Colonic mucosa (tissue), 4 donors: ENCODE measurements at places on chromosomes 6 and 20.

DNA sequence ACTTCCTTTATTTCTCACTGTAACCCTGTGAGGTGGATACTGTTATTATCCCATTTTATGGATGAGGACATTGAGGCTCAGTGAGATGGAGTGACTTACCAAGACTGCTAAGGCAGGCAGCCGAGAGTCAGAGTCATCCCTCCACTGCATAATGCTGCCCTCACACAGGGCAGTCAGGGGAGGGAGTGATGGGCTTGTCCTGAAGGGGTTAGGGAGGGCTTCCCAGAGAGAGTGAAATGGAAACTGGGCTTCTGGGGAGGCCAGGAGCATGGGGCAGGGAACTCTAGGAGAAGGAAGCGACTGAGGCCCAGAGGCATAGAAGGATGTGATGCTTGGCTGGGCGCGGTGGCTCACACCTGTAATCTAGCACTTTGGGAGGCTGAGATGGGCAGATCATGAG is 31.1 kb downstream of the TM9SF4 start:
- DNase-seq: no peak

DNA sequence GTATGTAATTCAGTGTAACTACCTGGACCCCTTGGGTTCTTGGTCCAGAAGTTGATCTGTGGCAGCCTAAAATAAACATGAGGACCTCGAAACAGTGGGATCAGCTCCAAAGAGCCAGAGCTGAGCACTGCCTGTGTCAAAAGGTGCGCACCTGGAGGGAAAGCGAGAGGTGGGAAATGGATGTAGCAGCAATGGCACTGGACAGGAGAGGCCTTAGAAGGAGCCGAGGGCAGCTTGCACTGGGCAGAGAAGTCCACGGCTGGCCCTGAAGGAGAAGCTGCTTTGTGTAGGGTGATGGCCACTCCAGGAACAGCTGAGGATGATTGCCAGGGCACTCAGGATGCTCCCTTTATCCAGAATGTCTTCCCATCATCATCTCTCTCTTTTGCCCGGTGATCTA is 213.9 kb upstream of the SNX9 start:
- no peak for DNase-seq

DNA sequence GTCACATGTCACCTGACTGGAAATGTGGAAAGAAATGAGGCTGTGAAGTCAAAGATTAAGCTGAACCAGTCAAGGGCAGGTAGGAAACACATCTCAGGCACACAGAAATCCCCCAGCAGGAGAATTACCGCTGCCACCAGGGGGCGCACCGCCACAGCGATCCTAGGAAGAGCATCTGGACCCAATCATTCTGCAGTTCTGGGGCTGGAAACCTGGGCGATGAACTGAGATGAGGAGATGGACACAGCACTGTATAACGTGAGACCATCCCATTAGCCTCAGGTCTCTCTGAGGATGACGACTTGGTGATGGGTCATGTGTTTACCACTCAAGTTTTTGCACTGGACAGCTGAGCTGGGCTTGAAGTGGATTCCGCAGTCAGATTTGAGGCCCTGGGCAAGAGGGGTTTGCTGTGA is 6.5 kb upstream of the SLC24A3 start:
- peak; percentile 85 for DNase-seq

DNA sequence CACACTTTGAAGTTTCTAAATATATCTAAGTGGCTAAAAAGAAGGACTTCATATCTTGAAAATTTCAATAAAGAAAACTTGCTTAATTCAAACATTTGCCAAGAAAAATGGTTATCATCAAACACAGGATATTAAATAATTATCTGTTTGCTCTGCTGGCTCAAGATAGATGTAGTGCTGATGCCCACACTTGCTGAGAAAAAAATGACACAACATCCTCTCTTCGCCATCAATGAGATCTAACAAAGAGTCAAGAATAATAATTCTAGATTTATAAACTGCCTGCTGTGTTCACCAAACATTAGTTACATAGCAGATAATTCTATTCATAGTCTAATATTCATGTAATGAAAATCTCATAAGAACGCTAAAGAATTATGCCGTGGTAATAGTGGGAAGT is 93.6 kb downstream of the EPHA7 start:
- DNase-seq: no peak

DNA sequence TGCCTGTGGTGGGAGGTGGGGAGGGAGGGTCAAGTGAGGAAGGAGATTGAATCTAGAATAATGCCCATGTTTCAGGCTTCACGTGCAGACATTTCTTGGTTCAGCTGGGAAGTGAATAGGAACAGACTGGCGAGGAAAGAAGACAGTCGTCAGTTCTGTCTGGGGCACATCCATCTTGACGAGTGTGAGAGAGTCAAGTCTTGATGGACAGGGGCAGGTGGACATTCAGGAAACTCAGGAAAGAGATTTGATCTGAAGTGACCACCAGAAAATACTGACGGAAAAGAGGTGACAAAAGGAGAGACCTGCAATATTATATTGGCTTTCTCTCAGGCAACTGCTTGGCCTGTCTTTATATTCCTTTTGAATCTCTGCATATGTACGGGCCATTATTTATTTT is 68.6 kb downstream of the ESR1 start:
- DNase-seq: no peak
